Left ventricle myocardium inferior (tissue), 1 donor: ENCODE measurements at places on chromosomes 1 and 21. TPM values are rescaled to one million over a fixed set of nuclear protein-coding genes. Genes with fewer than 3 reads are reported as not detected.

OR2M3 gene
- not detected for total RNA-seq

- no peak for DNase-seq
Observed at GRCh38 chr1:94920061-94920460, 6.8 kb downstream of the CNN3 start.

TGFB2 gene
- total RNA-seq, result 4.4 TPM

DNA sequence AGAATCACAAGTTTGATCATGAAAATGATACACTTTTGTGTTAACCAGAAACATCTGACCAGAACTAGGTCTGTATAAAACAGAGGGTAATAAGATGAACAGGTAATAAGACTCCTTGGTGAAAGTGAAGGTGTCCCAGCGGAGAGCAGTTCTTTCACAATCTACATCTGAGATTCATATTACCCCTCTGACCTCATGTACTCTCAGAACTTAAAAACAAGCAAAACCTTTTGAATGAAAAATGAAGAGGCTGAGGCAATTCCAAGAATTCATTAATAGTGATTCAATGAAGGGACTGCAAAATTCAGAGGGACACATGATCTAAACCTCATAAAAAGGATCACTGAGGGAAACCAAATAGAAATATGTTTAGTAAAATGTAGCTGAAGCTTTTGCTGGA lies 10.9 kb upstream of the MPZL1 start:
- DNase-seq, result no peak

DNA sequence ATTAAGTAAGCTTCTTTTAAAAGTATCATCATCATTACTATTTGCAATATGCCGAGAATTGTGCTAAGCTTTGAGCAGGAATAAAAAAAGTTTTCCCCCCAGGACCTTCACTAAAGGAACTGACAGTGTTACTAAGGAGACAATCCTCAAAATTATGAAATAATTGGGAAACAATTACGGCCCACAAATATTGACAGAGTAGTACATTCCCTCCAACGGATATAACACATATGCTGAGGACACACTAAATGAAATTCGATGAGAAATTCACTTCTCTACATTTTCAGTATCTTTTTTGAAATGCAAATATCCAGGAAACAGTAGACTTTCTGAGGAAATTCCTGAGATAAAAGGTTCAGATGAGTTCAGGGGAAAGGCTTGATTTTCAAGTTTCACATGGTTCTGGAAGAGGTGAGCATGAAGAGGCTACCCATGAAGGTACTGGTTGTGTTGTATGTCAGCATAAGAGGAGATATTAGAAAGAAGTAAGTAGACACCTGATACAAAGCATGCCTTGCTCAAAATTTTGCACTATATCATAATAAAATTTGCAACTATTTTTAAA lies 171.2 kb upstream of the NR5A2 start:
- DNase-seq, result no peak

DNA sequence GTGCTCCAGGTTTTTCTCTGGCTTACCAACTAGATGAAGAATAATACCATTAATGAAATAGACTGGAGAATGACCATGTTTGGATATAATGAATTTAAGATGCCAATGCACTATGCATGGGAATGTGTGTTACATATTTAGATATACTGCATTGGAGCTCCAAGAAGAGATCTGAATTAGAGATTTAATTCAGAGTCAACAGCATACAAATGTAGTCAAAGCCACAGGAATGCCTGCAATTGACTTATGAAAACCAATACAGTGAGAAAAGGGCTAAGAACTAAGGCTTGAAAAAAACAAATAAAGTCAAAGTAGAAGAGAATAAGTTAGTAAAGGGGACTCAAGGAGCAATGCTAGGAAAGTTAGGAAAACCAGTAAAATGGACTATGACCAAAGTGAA lies 59.1 kb downstream of the USP24 start:
- DNase-seq, result no peak

GRCh38 chr1:117627546-117628130 lies 21.8 kb downstream of the TENT5C start:
- DNase-seq, result no peak

KLHL17 gene
- total RNA-seq, result 6.4 TPM

AZIN2 gene
- 2.8 TPM for total RNA-seq

- no peak for DNase-seq
Observed at GRCh38 chr1:161153176-161153575, 602 bp upstream of the UFC1 start.

GRCh38 chr1:19033926-19034680 lies 77.6 kb upstream of the IFFO2 start:
- DNase-seq, result no peak

DNA sequence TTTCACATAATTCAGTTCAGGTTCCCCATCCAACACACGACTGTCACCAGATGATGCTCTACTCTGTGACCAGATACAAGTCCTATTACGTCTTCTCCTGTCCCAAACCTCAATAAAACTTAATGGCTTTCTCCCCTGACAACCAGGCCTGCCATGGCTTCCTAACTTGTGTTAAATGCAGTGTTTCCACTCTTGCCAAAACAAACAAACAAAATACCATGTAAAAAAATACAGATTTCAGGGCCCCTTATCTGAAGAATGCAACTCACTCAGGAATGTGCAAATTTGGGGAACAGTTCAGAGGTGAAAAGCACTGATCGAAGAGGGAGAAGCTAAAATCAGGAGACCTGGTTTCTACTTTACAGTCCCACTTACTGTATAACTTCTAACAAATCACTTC lies 863 bp upstream of the NUF2 start:
- no peak for DNase-seq

GRCh38 chr1:7491109-7491817 lies 279.8 kb upstream of the VAMP3 start:
- no peak for DNase-seq

GRCh38 chr1:7515904-7516303 lies 255.2 kb upstream of the VAMP3 start:
- no peak for DNase-seq

GRCh38 chr1:41482001-41482765 lies 2.3 kb downstream of the EDN2 start:
- no peak for DNase-seq

DNA sequence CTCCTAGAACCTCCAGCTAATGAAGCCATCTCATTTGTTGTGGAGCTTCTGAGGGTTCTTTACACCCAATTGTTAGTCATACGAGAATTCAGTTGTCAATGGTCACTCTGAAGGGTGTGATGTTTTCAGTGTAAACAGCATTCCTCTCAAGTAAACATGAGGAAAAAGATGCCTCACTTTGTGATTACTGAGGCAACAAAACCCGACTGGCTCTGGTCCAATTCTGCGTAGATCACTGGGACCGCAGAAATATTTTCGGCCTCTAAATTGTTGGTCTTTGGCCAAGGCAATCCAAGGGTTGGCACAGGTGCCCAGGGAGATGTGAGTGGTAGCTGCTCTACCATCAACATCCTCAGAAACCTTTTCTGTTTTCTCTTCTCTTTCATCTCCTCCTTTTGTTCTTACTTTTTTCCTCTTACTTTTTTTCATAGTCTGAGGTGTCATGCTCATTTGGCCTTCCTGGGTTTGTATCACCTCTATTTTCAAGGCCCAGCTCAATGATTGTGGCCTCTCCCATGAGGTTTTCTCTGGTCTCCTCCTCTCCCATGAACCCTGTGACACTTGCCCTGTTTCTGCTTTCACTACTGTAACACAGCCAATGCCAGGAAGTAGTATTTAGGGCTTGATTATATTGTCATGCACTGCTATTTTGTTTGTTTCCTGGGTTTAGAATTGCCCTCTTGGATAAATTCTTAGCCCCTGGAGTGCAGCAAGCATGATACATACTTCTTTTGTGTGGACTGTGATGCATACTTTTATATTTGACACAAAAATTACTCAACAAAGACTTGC lies 221.9 kb downstream of the TNR start:
- no peak for DNase-seq

DNA sequence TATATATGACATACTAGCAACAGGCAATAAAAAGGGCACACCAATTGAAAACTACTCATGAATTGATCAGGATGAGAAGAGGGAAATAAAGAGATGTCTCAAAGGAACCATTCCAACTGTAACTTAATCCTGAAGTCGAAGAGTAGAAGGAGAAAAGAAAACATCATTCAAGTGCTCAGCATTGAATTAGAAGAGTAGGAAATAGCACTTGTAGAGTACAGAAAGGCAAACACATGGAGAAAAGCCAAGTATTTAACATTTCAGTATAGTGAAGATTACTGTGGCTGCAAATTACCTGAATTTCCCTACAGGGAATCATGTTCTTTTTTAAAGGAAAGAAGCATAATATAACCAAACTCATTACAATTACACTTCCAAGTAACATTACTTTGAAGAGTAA lies 205.0 kb downstream of the KCTD3 start:
- DNase-seq, result no peak

DNA sequence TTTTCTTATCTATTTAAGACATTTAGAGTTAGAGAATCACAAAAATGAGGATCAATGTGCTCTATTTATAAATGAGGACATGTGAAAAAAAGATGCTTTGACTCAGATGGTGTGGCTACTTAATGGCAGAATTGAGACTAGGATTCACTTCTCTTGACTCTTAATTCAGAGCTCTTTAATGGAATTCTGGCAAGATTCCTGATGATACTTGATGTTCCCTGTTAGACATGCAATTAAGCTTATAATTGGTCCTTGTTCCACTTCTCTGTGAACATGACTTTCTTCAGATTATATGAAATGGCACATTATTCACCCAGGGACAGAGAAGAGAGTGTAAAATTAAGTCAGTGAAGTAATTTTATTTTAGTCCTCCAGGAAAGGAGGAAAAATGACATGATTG lies 165.3 kb downstream of the LRRC7 start:
- no peak for DNase-seq
